ENCODE measurements at places on chromosomes 6 and 20. TPM values are rescaled to one million over a fixed set of nuclear protein-coding genes. Genes with fewer than 3 reads are reported as not detected.

DNA sequence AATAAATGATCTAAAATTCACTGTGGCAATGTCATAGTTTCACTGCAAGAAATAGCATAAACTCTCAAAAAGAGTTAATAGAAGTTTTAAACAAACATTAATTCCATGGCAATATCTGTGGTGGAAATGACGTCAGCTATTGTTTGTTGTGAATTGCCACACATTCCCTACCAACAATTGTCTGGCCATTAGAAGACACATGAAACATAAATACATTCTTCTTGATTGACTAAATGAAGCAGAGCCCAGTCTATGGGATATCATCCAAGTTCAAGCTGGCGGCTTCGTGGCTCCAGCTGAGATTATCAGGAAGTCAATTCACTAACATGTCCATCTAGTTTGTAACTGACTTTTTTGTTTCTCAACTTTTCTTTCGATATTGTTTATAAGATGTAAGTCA, 369.0 kb downstream of the ARHGAP18 start:
- DNase-seq, result peak; percentile 96

- no peak for DNase-seq
Observed at GRCh38 chr6:19895866-19896692, 58.9 kb downstream of the ID4 start.

- peak; percentile 44 for DNase-seq
Observed at GRCh38 chr6:52544602-52545405, 32.1 kb downstream of the TRAM2 start.

The ADGB gene
- total RNA-seq, result not detected

GRCh38 chr6:28838289-28838633, 85.5 kb downstream of the TRIM27 start:
- peak; percentile 70 for DNase-seq

GRCh38 chr6:157521362-157522335, 140.7 kb downstream of the ZDHHC14 start:
- no peak for DNase-seq

- DNase-seq, result peak; percentile 98
Observed at GRCh38 chr6:85360794-85361642, 88.9 kb upstream of the NT5E start.

DNA sequence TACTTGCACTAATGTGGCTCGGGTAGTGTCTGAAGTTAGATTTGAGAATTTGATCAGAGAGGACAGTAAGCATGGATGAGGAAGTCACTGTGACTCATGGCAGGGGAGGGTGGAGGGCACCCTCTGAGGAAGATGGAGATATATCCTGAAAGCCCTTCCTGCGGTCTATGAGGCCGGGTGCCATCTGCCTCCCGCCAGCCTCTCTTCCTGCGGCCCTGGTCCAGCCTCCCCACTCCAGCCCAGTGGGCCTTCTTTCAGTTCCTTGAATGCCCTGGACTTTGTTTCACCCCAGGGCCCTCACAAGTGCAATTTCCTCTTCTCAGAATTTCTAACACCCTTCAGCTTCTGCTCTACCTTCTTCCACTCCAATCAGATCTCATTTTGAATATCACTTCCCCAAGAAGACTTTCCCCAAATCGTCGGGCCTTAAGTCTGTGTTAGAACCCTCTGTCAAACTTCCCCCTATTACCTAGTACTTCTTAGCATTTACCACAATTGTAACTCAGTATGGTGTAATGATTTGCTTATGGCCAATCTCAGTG, 20.2 kb upstream of the TNFAIP3 start:
- no peak for DNase-seq

The SDCBP2 gene
- 0.54 TPM for total RNA-seq

DNA sequence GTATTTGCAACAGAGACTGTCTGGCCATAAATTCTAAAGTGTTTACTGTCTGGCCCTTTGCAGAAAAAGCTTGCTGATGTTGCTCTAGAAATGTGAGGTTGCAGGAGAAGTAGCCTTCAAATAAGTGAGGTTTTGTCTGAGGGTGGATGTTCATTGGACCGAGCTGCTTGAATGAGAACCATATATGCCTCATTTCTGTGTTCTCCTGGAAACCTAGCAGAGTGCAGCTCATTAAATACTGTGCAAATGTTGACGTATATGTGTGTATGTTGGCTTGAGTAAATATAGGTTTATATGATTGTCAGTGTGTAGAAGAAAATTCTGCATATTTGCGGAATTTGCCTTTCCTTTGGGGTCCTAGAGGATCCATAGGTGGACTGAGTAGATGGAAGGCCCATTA, 39.0 kb downstream of the CHMP4B start:
- no peak for DNase-seq

GRCh38 chr6:70370496-70370895, 42.8 kb upstream of the FAM135A start:
- DNase-seq, result no peak

The LST1 gene
- total RNA-seq, result not detected

DNA sequence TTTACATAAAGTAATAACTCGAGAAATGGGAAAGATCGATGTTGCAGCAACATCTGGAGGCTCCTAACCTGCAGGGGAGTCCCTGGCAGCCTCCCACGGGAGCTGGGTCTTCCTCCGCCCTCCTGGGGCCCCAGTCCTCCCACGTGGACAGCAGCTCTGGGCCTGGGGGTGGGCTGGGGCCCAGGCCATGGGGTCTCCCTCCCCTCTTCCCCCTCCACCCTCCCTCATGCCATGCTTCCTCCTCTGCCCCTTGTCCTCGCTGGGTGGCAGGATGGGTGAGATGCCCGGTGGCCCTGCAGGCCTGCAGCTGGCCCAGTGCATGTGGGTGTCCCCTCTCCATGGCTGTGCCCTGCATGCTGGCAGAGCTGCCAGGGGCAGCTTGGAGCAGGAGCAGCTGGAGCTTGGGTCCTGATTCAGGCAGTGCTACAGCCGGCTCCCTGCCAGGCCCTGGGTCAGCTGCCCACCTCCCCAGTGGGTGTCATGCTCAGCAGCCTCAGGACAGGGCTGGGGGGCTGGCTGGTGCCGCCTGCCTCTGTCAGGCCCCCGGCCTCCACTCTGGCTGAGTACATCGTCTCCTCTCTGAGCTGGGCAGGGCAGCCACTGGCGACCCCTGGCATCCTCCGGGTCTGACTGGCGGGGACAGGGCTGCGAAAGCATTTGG, 48.9 kb upstream of the BHLHE23 start:
- DNase-seq, result no peak

GRCh38 chr6:108557494-108558371, 3.0 kb upstream of the FOXO3 start:
- peak; percentile 62 for DNase-seq

GRCh38 chr6:23325065-23325464, 755.7 kb downstream of the HDGFL1 start:
- DNase-seq, result no peak

DNA sequence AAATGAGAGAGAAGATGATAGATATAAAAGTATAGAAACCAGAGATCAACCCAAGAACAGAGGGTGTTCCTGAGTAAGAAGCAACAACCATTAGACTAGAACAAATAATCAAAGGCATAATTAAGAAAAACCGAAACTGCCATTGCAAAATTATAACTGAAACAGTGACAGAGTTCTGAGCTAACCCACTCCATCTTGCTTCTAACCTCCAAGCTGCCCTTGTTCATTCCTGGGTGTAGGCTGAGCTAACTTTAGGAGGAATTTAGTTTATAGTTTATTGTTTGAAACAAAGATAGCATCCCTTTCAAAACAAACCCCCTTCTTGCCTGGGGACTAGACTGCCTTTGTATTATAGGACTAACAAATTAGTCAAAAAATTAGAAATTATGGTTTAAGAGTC, 56.1 kb upstream of the PRND start:
- no peak for DNase-seq

The KCNQ5 gene
- total RNA-seq, result 1.7 TPM

GRCh38 chr20:48186447-48186846, 401.2 kb upstream of the SULF2 start:
- DNase-seq, result peak; percentile 26

GRCh38 chr20:60016406-60016805, 58.2 kb downstream of the CDH26 start:
- no peak for DNase-seq

DNA sequence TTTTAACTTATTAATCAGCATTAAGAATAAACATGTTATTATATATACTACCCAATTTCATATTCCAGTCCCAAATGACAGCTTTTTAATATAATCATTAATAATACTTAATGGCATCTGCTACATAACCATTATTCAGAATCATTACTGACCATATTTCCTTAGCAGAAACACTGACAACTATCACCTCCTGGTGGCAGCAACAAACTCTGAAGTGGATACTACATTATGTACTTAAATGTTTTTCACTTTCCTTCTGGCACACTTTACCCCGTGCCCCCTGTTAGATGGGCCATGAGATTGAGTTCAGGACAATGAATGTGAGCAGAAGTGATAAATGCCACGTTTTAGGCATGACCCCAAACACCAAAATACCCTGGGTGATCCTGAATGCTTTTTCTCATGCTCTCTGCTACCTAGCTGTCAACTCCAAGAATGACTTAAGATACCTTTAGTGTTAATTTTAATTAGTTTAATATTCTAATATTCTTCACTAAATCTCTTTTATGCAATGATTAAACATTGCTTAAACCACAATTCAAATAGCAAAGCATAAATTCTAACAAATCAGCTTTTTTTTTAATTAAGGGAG, 77.1 kb downstream of the LMBRD1 start:
- peak; percentile 37 for DNase-seq

DNA sequence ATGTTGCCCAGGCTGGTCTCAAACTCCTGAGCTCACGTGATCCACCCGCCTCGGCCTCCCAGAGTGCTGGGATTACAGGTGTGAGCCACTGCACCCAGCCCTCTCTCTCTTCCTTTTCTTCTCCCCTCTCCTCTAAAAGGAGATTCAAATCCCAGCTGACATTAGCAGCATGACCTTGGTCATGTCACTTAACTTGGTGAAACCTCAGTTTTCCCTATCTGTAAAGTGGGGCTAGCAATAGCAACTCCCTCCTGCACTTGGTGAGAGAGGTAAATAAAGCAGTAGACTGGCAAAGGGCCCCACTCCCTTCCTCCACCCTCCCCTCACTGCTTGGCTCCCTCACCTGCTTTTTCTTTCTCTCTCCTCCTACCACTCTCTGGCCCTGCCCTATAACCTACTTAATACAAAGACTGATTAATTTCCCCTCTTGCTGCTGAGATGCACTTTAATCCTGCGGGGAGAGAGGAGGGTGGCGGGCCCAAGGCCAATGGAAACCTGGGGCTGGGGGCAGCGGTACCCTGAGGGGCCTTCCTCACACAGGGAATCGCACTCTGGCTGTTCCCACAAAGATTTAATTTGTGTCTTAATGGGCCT, 54.2 kb upstream of the ZFAND3 start:
- DNase-seq, result no peak

The ZNF334 gene
- total RNA-seq, result 1.4 TPM

The OCSTAMP gene
- not detected for total RNA-seq

GRCh38 chr20:22686097-22686496, 101.7 kb upstream of the FOXA2 start:
- DNase-seq, result peak; percentile 61

- DNase-seq, result peak; percentile 71
Observed at GRCh38 chr6:26388441-26388840, 5.5 kb downstream of the BTN2A2 start.

- DNase-seq, result no peak
Observed at GRCh38 chr6:134806180-134806798, 143.6 kb downstream of the ALDH8A1 start.

GRCh38 chr20:50191065-50191543, 474 bp downstream of the CEBPB start:
- no peak for DNase-seq

DNA sequence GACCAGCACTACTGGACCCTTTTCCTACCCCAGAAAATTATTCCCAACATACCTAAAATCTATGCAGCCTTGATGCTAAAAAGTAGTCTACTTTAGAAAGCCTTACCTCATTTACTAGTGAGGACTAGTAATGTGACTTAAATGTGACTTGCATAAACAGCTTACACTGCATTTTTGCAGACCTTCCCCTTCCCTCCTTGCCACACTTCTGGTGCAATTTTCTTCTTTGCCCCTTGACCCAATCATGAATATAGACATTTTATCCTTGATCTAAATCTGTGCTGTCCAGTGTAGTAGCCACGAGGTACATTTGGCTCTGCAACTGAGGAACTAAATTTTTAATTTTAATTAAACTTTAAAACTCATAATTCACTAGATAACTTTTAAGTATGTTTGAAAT, 7.0 kb upstream of the ZKSCAN8 start:
- no peak for DNase-seq
